ENCODE measurements at places on chromosomes 16 and 17.

DNA sequence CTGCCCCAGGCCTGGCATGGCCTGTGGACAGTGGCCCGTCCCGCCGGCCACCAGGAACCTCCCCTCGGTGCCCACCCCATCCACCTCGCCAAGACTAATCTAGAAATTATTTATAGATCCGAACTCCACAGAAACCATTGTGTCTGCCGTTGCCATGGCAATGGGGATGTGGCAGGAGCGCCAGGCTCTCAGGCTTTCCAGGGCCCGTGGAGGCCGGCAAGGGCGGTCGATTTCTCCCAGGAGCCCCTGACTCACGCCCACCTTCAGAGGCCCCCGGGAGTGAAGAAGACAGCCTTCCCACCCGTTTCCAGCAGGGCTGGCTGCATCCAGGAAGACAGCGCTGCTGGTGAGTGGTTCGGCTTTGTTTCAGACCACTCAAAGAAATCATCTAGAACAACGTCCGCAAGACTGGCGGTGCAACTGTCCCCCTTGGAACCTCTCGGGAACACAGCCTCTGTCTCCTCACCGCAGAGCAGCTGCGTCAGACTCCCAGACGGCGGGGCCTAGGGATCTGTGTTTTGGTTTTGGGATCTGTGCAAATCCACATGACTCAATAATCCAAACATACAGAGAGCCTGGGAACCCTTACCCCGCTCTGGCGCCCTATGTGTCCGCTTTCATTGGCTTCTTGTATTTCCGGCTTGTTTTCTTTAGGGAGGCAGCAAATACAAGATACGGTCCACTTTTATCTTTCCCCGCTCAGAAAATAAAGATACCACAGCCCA lies 48.5 kb upstream of the ZCCHC14 start:
- H3K27ac ChIP-seq: no peak overlapping the region
- H3K36me3 ChIP-seq: no peaks in the 10 kb centered on the region
- H3K4me1 ChIP-seq: peaks cover 5% of the 10 kb centered on the region

DNA sequence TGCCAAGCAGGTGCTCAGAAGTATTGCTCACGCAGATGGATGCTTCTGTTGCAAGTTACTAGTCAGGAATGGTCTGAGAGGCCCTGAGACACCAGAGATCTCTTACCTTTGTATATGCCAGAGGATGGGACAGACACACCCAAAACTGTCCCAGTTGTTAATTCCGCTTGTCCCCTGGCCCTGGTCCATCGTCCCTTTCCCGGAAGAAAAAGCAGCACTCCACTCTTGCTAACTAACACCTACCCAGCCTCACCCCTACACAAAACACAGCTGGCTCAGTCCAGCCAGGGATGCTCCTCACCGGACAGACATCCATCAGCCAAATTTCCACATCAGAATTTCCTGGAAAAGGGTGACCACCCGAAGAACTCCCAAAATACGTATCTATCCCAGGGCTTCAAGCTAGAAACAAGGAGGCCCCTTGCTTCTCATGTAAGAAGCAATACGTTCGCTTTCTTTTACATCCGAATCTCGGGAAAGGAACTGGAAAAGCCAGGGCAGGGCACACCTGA lies 2.0 kb downstream of the GAS7 start:
- peaks cover 5% of the 10 kb centered on the region for H3K27me3 ChIP-seq
- no peak overlapping the region for H3K4me3 ChIP-seq
- DNase-seq: no peak
- no peak overlapping the region for H3K27ac ChIP-seq

GRCh38 chr16:21638573-21638975 lies 13.8 kb downstream of the IGSF6 start:
- H3K27me3 ChIP-seq: no peaks in the 10 kb centered on the region
- no peak overlapping the region for H3K4me3 ChIP-seq
- peak overlapping the region; percentile 17 for H3K27ac ChIP-seq

DNA sequence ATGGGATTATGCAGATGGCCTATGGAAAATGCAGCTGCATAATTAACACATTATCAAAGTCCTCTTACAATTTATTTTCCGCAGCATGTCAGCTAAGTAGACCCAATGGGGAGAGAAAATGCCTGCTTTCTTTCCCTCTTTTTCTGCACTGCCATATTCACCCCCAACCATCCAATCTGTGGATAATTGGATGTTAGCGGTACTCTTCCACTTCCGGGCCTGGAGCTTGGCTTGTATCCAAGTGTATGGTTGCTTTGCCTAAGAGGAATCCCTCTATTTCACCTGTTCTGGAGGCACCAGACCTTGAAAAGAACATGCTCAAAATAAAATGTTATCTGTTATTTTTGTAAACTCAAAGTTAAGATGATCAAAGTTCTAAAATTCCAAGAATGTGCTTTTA lies 41.1 kb upstream of the CACNG3 start:
- DNase-seq: no peak
- H3K27me3 ChIP-seq: no peaks in the 10 kb centered on the region
- no peaks in the 10 kb centered on the region for H3K4me1 ChIP-seq
- H3K27ac ChIP-seq: no peak overlapping the region
- no peak overlapping the region for H3K4me3 ChIP-seq

DNA sequence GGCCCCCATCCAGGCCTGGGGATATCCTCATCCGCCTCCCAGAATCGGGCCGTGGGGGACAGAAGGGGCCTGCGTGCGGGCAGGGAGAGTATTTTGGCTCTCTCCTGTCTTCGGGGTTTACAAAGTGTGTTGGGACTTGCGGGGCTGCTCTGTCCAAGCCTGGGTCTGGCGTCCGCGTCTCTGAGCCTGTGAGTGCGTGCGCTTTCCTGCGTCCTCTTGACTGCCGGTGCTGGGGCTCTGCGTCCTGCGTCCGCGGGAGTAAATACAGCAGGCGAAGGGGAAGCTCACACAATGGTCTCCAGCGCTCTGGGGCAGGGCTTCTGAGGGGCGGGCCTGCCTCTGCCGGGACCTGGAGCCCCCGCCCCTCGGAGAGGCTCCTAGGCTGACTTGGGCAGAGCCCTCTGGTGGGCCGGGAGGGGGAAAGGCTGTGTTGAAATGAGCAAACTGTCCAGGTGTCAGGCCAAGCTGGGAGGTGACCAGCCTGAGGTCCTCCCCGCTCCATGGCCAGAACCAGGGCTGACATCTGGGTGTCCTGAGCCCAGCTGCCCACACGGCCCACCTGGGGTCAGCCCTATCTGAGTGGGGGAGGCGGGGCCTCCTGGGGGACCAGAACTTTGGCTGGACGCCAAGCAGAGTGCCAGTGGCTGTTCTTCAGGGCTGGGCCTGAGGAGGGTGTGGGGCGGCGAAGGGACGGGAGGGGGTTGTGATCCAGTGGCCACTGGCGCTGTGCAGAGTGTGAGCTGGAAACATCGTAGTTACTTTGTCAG lies 233.6 kb downstream of the SEC14L1 start:
- H3K27me3 ChIP-seq: no peaks in the 10 kb centered on the region
- peak overlapping the region; percentile 100 for H3K4me3 ChIP-seq
- DNase-seq: peak; percentile 64
- peaks cover 2% of the 10 kb centered on the region for H3K36me3 ChIP-seq

DNA sequence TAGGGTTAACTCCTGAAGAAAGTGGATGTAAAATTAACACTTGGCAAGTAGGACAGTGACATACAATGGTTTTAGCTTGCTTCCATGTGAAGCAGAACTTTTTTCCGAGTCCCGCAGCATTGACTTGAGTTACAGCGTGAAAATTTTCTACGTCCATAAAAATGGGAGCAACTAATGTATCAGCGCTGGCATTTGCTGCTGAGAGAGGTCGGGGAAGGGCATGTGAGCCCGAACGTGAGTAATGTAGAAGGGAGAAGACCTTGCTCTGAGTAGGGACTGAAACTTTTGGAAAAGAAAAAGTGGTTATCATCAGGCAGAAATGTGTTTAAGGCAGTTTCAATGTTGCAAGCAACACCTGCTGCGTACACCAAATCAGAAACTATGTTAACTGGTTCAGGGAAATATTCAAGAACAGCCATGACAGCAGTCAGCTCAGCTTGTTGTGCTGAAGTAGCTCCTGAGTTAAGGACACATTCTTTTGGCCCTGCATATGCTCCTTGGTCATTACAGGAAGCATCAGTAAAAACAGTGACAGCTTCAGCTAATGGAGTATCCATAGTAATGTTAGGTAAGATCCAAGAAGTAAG lies 70.9 kb upstream of the ARL4D start:
- no peak overlapping the region for H3K27ac ChIP-seq
- no peak overlapping the region for H3K4me3 ChIP-seq
- H3K4me1 ChIP-seq: no peaks in the 10 kb centered on the region

- H3K27ac ChIP-seq: no peak overlapping the region
- H3K4me1 ChIP-seq: no peaks in the 10 kb centered on the region
- H3K4me3 ChIP-seq: no peak overlapping the region
- H3K36me3 ChIP-seq: no peaks in the 10 kb centered on the region
- H3K27me3 ChIP-seq: peaks cover 6% of the 10 kb centered on the region
Measured at GRCh38 chr16:86471896-86472295, 38.4 kb upstream of the FOXF1 start.

- H3K36me3 ChIP-seq: no peaks in the 10 kb centered on the region
- H3K27me3 ChIP-seq: peaks cover 33% of the 10 kb centered on the region
- no peak for DNase-seq
- H3K27ac ChIP-seq: no peak overlapping the region
- peaks cover 17% of the 10 kb centered on the region for H3K4me1 ChIP-seq
Measured at GRCh38 chr17:81434072-81434471, 38.8 kb downstream of the BAHCC1 start.

DNA sequence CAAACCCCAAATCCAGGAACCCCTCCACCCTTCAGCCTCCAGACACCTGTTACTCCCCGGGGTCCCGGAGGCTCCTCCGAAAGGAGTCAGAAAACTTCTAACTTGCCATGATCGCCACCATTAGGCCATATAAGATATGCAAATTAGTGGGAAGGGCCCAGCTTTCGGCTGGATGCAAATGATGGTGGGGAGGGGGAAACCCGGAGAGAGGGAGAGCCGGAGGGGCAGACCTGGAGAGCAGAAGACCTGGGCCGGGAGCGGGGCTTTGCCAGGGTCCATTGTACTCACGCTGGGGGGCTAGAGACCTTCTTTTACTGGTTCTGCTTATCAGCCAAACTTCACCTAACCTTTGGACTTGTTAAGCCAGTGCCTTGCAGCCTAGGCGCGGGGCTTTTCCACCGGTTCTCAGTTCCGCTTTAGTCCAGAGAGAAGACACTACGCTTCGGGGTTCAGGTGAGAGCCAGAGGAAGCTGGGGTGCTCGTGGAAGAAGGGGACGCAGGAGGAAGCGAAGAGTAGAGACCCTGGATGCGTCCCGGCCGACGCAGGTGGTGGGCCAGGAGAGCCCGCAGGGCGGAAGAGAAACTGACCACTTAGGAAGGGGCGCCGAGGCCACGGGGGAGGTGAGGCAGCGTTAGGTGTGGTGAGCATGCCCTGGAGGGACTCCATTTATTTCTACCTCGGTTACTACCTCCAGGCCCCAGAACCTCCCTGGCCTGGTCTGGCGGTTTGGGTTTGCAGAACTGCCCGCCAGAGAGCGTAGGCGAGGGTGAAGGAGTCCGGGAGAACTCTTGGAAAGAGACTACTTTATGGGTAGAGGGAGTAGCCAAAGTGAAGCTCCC lies at the start of gene HNF1B:
HNF1B (minus strand) TSS at position 99 of the 840 bp plus-strand sequence. CDS start 175 bp downstream, outside the sequence.
- H3K36me3 ChIP-seq: no peaks in the 10 kb centered on the region
- peaks cover 57% of the 10 kb centered on the region for H3K27me3 ChIP-seq
- DNase-seq: no peak
- peak within 1 kb of the TSS; percentile 12 for H3K4me3 ChIP-seq
- no peak within 1 kb of the TSS for H3K27ac ChIP-seq
- peaks cover 40% of the 10 kb centered on the region for H3K4me1 ChIP-seq

DNA sequence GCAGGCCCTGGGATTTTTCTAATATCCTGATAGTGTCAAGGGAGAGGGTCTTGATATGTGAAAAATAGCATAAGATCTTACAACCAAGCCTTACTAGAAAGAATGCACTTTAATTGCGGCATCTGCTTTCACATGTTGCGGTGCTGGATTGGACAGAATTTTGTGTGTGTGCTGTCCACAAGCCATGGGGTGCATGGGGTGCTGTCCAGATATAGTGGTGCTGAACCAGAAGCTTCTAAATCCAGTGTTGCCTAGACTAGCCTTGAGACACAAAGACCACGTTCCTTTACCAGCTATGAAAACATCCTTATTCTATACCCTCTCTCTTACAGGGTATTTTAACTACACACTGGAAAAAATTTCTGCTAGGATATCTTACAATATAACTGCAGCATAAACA lies 244.0 kb downstream of the TMEM114 start:
- no peaks in the 10 kb centered on the region for H3K4me1 ChIP-seq
- DNase-seq: no peak
- no peaks in the 10 kb centered on the region for H3K36me3 ChIP-seq
- H3K27me3 ChIP-seq: no peaks in the 10 kb centered on the region
- H3K4me3 ChIP-seq: no peak overlapping the region

DNA sequence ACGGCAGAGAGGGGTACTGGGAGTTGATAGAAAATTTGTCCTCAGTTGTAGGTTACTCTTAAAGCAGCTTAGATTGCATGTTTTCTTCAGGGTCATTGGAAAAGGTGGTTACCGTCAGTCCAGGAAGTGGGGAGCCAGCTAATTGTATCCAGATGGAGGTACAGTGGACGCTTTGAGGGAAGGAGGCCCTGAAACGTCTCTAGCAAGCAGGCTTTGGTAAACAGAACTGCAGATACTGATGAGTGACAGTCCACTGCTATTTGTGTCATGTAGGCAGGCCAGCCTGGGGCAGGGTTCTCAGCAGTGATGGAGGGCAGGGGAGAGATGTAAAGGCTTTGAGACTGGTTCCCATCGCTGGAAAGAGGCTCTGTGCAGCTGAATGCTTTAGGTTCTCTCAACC lies 30.2 kb upstream of the ST6GALNAC1 start:
- peaks cover 44% of the 10 kb centered on the region for H3K4me1 ChIP-seq

GRCh38 chr16:73663720-73664119 lies 615.8 kb upstream of the ZFHX3 start:
- H3K27ac ChIP-seq: no peak overlapping the region
- DNase-seq: no peak

DNA sequence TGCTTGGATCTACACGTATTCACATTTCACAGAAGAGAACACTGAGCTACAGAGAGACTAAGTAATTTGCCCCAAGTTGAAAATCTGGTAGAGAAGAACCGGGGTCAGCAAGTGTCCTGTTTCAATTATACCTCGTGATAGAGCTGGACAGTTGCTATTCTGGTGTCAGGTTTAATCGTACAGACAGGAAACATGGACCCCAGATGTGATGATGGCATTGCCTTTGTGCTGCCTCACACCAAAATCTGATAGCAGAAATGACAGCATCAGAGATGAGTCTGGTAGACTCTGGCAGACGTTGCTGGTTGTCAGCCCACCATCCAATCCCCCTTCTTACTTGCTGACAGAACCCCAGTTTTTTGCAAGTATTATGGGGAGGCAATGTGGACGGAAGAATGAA lies 112.1 kb upstream of the FOXF1 start:
- no peaks in the 10 kb centered on the region for H3K36me3 ChIP-seq
- H3K27me3 ChIP-seq: no peaks in the 10 kb centered on the region
- no peak overlapping the region for H3K27ac ChIP-seq
- H3K4me3 ChIP-seq: no peak overlapping the region
- no peaks in the 10 kb centered on the region for H3K4me1 ChIP-seq

Measured in CD4-positive, alpha-beta T cell (primary cell).